ENCODE measurements at places on chromosomes 4 and X. TPM values are rescaled to one million over a fixed set of nuclear protein-coding genes. Genes with fewer than 3 reads are reported as not detected.
A peak's percentile ranks its signal among the peaks of the same experiment; 100 is the strongest.

Gene ITGB1BP2
- 2.2 TPM for total RNA-seq

Gene DOCK11
- 52.8 TPM for total RNA-seq

Gene IGSF1
- not detected for total RNA-seq

Gene TEC
- total RNA-seq, result 1.4 TPM

Gene TLR6
- total RNA-seq, result 0.31 TPM

Gene PPBP
- 0.50 TPM for total RNA-seq

Gene IL13RA2
- total RNA-seq, result not detected

Gene CD40LG
- 1.5 TPM for total RNA-seq

Gene HAUS7
- 20.6 TPM for total RNA-seq

DNA sequence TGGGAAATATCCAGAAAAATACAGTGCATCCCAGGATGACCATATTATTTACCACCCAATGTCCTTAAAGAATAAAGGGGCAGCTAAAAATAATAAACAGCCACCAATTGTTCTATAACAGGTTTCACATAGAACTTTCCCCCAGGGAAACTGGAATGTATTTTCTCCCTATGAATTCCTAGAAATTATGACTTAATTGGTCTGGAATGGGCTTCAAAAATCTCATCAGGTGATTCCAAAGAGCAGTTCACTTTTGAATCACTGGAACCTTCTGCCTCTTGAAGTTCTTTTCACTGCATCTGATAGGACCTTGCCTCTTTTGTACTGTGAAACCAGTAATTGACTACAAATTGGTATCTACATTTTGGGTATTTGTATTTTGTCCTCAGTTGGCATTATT, 119.3 kb downstream of the ZNF330 start:
- DNase-seq, result no peak

DNA sequence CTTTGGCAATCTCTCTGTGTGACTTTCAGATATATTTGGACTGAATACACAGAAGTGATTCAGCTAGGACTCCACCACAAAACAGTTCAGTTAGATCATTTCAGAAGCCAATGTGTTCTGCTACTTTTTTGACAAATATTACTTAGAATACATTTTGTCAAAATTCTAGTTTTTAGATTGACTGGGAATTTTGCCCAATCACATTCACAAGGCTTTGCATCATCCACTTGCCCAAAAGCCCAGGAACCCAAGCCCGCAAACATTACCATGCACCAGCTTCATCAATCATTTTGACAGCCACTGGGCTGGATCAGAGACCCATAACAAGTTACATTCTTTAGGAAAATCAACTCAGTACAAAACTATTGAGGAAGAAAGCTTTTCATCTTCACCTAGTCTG, 256.6 kb upstream of the NDST3 start:
- DNase-seq, result no peak

DNA sequence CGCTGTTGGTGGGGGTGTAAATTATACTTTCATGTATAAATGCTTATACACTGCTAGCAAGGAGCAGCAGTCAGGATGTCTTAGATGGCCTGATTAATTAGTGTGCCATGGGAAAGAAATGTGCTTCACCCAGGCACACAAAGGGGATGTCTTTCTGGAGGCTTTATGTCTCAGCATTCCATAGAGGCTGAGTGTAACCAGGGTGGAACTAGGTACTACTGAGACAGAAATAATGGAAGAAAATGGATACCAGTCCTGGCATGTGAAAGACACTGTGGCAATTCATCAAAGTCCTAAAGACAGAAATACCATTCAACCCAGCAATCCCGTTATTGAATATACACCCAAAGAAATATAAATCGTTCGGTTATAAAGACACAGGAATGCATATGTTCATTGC, 52.5 kb downstream of the PF4 start:
- DNase-seq, result no peak

GRCh38 chrX:10111364-10112148, 45.2 kb upstream of the CLCN4 start:
- peak; percentile 27 for DNase-seq

DNA sequence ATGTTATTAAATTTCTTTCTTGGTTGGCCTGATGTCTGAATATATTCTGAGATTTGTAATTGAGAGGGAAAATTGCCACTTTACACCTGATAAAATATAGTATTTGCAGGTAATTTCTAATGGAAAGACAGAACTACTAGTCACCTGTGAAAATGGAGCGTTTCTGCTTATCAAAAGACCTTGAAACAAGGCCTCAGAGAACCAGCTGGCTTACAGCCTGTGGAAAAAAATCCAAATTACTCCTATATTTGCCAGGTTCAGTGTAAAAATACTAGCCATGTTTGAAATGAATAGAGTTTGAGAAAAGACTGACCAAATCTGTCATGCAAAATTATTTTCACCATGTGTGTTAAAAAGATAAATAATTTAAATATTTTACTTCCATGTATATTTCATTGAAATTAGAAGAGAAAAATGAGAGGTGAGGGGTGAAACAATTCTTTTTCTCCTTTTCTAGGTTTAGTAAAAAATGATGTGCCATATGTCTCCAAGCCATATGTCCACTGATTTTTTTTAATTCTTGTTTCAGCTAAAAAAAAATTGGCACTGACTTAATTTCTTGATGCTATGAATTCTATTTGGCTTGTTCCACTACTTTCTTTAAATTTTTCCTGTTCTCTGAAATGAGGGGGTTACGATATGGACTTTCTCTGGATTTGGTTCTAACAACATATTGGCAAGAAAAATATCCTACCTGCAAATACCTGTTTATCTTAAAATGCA, 464.9 kb downstream of the GRXCR1 start:
- DNase-seq, result no peak

DNA sequence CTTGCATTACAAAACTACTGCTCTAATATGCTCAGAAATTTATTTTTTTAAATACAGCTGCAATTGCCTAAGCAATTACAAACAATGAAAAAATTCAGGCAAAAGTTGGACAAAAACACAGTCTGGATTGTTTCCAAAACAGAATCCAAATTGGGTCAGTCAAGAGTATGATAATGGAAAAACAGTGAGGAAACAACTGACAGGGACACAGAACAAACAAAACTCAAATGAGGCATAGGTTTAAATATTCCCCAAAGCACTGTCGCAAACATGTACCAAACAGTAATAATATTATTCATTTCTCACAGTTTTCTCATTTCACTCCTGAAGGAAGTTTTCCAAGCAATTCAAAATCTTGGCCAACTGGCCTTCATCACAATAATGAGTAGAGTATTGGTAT, 386.6 kb downstream of the CENPC start:
- no peak for DNase-seq

DNA sequence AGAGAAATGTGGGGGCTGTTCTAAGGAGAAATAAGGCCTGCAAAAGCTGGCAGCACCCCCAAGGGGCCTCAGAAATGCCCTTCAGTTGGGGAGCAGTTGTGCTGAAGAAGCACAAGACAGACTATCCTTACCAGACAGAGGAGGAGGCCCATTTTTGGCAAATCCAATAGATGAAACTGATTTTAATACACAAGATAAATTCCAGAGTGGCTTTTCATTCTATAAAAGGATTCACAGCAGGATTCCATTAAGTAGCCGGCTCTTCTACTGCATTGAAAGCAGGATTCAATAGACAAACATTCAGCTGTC, 8.1 kb downstream of the SEPTIN6 start:
- DNase-seq, result no peak

DNA sequence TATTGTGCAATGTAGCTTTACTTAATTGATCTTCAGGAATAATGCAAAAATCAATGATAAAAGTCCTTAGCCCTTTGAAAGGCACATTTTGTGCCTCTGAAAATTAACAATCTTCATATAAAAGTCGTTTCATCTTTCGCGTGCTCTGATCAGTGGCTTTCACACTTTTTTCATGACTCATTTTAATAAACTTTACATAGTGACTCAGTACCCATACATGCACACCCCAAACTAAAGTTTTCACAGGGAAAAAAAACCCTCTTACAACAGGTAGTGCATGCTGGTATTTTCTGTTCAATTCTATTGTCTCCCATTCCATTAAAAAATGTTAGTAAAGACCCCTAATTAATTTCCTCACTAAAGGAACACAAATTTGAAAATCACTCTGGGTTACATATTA, 21.5 kb downstream of the RWDD4 start:
- DNase-seq, result no peak

DNA sequence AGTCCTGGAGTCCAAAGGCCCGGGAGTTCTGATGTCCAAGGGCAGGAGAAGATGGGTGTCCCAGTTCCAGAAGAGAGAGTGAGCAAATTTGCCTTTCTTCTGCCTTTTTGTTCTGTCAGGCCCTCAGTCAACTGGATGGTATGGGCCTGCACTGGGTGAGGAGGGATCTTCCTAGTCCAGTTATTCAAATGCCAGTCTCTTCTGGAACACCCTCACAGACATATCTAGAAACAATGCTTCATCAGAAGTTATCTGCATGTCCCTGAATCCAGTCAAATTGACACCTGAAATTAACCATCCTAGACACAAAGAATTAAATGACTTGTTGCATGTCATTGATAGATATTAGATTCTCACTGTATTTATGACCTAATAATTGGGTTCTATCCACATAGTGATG, 48.5 kb upstream of the TSPAN5 start:
- no peak for DNase-seq

DNA sequence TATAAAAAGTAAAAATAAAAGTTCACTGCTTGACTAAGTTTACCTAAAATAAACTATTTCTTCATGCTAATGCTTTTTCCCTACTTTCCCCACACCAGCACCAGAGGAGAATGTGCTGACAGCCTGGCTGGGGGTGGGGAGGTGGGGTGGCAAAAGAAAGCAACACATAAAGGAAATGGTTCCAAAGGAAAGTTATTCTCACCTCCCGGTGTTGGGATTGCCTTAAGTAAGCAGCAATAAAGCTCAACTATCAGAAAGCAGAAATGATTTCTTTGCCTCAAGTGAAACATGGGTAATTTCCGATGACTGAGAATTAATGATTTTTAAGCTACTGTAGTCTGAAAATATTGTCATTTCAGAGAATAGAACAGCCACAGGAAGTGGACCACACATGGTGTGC, 84.5 kb upstream of the DKK2 start:
- no peak for DNase-seq

- no peak for DNase-seq
Observed at GRCh38 chr4:108943371-108943770, 180.5 kb upstream of the ETNPPL start.

- no peak for DNase-seq
Observed at GRCh38 chrX:140504371-140505324, at the start of gene SOX3. Gene SOX3 (minus strand): TSS chrX:140505069. CDS start chrX:140505060, 9 bp downstream.

DNA sequence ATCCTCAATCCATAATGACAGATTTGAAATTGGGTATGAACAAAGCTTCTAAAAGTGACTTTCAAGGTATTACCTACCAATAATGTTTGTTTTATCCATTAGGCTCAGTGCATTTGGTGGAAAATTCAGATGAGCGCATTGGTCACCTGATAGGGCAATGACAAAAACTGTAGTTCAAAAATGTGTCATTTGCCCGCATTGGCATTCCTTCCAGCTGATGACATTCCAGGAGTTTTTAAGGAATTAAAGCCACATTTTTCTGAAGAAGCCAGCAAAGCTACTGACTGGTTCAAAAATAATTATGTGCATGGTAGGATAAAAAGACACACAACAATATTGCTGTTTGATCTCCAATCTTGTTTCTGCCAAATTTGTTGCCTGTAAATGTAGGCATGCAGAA, 473.4 kb upstream of the CPEB2 start:
- DNase-seq, result no peak

GRCh38 chrX:39508300-39508692, 589.5 kb downstream of the BCOR start:
- no peak for DNase-seq

- DNase-seq, result no peak
Observed at GRCh38 chr4:55545151-55545550, 1.6 kb downstream of the CLOCK start.

GRCh38 chrX:8870411-8870810, 69.2 kb upstream of the FAM9A start:
- DNase-seq, result no peak

- no peak for DNase-seq
Observed at GRCh38 chr4:139337612-139338011, 35.3 kb upstream of the NDUFC1 start.

GRCh38 chrX:37846141-37846540, 1.2 kb downstream of the DYNLT3 start:
- DNase-seq, result peak; percentile 38

- DNase-seq, result no peak
Observed at GRCh38 chrX:33128048-33128805, 83.1 kb downstream of the DMD start.

GRCh38 chrX:135625995-135626394, 87.4 kb upstream of the CT45A1 start:
- DNase-seq, result no peak

GRCh38 chr4:53784112-53784511, 192.8 kb upstream of the LNX1 start:
- no peak for DNase-seq

DNA sequence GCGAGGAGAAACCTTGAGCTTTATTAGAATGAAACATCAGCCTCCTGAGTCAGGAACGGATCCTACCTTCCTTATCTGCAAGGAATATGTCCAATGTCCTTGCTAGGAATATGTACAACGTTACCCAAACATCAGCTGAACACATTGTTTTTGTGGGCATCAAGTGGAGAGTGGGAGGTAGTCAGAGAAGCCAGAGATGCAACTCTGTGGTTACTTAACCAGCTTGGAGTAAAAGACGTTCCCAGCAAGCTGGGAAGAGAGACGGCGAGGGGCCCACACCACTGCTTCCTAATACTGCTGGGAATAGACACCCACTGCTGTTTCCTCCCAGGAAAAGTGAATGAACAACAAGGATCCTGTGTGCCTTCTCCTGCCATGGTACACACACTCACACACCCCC, 74.4 kb upstream of the PLAC1 start:
- DNase-seq, result no peak

- no peak for DNase-seq
Observed at GRCh38 chr4:23878246-23878891, 11.5 kb downstream of the PPARGC1A start.

- no peak for DNase-seq
Observed at GRCh38 chr4:39134683-39135306, 47.5 kb upstream of the WDR19 start.

DNA sequence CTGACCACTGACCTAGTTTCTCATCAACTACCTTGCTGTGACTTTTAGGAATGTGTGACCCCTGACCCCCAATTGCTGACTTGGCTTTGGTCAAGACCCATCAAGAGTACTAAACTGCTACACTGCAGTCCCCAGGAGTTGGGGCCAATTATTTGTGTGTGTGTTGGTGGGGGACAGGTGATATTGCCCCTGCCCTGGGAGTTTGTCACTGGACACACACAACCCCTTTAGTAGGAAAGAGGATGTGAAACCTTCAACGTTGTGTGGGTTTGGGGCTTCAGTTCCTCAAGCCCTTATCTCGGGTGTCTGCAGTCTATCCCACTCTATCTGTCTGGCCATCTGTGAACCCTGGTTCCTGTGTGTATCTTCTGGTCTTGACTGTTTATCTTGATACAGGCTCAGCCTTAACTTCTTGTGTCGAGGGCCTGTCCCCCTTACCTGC, 6.5 kb downstream of the SASH3 start:
- no peak for DNase-seq

GRCh38 chr4:7924570-7924969, 15.1 kb downstream of the AFAP1 start:
- no peak for DNase-seq
